ENCODE measurements at places on chromosomes 3 and 15.

GRCh38 chr15:99962006-99962561 lies 228.8 kb upstream of the LYSMD4 start:
- no peak for DNase-seq

GRCh38 chr3:55271549-55271948 lies 215.6 kb downstream of the WNT5A start:
- no peak for DNase-seq

- DNase-seq: no peak
Measured at GRCh38 chr3:101533603-101533968, 20.6 kb upstream of the SENP7 start.

GRCh38 chr15:41599061-41599460 lies 40.0 kb downstream of the TYRO3 start:
- no peak for DNase-seq

GRCh38 chr3:102398176-102398575 lies 36.6 kb upstream of the ZPLD1 start:
- DNase-seq: no peak

DNA sequence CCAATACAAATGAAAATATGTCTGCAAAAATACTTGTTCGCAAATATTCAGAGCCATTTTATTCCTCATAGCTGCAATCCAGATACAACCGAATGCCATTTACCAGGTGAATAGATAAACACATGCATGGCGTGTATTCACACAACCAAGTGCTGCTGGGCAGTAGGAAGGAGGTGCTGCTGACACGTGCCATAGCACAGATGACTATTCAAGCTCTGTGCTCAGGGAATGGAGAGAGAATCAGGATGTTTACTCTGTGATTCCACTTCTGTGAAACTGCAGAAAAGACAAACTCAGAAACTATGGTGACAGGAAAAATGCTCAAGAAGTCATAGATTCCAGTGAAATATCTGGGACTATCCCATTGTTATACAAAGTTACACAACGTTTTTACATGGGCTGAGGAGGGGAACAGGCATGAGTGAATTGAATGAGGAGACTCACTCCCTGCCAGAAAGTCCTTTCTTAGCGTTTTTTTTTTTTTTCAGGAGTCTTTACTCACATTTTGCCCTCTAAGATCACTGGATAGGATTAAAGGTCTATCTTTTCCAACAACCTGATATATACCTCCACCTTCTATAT lies 152.9 kb upstream of the NDN start:
- no peak for DNase-seq
